ENCODE measurements at places on chromosomes 4 and X. TPM values are rescaled to one million over a fixed set of nuclear protein-coding genes. Genes with fewer than 3 reads are reported as not detected.

Gene NSUN7
- total RNA-seq: 2.4 TPM

GRCh38 chr4:109172301-109172700 lies 130.2 kb downstream of the COL25A1 start:
- no peak for DNase-seq

Gene SSX2B
- total RNA-seq: not detected

- no peak for DNase-seq
Observed at GRCh38 chr4:159266981-159267868, 164.3 kb downstream of the RAPGEF2 start.

GRCh38 chr4:123288309-123289025 lies 108.1 kb upstream of the SPRY1 start:
- DNase-seq: no peak
